ENCODE measurements at places on chromosomes 7 and 10. TPM values are rescaled to one million over a fixed set of nuclear protein-coding genes. Genes with fewer than 3 reads are reported as not detected.

OR13A1 gene
- 0.72 TPM for total RNA-seq

NUTM2E gene
- total RNA-seq = 1.4 TPM

KEL gene
- total RNA-seq = not detected

SPDYE18 gene
- total RNA-seq = not detected

WDR86 gene
- total RNA-seq = 34.7 TPM

C7orf57 gene
- 1.2 TPM for total RNA-seq

CRPPA gene
- 12.3 TPM for total RNA-seq

CTTNBP2 gene
- 6.3 TPM for total RNA-seq

NANOS1 gene
- total RNA-seq = 3.1 TPM

DNA sequence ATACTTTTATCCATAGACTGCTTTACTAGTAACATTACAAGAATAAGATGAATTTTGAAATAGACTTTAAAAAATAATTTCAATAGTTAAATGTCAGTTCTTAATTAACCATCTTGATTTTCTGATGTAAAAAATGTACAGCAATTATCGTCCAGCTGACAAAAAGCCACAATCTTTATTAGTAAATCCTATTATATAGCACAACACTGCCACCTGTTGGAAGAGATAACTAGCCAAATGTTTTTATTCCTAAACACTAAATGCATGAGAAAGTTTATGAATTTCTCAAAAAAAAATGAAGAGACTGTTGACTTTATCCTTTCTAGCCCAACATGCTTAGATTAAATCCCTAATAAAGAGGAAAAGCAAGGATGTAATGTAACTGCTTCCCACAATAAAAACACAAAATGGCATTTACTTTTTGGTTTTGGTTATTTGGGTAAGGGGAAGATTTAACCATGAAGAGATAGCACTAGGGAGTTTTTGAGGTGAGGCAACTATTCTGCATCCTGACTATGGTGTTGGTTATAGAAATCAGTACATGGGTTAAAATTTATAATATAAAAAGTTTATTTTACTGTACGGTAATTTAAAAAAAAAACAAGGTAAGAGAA is 8.0 kb downstream of the COA1 start:
- DNase-seq = peak; percentile 54

DNA sequence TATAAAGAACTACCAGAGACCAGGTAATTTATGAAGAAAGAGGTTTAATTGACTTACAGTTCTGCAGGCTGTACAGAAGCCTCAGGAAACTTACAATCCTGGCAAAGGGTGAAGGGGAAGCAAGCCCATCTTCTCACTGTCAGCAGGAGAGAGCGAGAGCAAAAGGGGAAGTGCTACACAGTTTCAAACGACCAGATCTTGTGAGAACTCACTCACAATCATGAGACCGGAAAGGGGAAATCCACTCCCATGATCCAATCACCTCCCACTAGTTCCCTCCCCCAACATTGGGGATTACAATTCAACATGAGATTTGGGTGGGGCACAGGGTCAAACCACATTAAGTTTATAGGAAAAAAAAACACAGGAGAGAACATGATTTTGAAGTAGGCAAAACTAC is 222.1 kb upstream of the SHH start:
- no peak for DNase-seq

- DNase-seq = no peak
Observed at GRCh38 chr10:124653811-124654651, 90.1 kb downstream of the FAM53B start.

GRCh38 chr7:146591976-146592375 is 475.4 kb downstream of the CNTNAP2 start:
- DNase-seq = no peak

DNA sequence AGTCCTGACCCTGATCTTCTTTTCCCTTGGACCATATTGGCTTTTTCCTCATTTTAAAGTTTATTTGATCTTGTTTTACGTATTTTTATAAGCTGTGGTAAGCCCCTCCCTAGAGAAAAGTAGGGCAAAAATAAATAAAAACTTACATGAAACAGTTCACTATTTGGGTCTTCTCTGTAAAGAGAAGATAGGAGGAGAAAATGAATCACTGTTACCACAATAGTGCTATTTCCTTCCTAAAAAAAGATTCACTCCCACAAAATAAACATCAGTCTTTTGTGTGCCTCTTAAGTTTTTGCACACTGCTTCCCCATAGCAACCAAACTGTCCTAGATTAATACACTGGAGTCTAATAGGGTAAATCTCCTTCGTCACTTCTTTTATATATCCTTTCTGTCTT is 1.4 kb upstream of the SVIL start:
- DNase-seq = peak; percentile 48

- DNase-seq = peak; percentile 91
Observed at GRCh38 chr7:151085691-151086620, at the start of gene AGAP3. Gene AGAP3, plus strand, starts transcription at chr7:151086475. Its CDS starts 267 bp downstream, at chr7:151086742.

DNA sequence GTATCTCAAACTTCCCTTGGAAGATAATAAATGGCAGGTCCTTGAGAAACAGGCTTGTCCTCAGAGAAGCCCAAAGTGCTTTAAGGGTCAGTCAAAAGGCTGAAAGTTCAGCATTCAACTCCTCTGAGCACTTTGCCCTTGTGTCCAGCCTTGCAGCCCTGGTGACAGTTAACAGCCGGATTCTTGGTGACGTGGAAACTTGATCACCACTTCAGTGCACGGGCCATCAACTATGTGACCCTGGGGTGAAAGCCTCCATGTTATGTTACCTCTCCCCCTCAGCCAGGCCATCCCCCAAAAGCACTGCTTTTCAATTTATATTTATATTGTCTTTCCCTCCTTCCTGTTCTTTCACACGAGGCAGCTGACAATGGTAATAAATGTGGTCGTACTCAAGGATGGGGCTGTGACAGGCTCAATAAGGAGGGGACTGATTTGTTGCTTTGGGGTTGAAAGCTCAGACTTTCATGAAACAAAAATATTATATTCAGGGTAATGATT is 164.0 kb upstream of the NRP1 start:
- DNase-seq = no peak

DNA sequence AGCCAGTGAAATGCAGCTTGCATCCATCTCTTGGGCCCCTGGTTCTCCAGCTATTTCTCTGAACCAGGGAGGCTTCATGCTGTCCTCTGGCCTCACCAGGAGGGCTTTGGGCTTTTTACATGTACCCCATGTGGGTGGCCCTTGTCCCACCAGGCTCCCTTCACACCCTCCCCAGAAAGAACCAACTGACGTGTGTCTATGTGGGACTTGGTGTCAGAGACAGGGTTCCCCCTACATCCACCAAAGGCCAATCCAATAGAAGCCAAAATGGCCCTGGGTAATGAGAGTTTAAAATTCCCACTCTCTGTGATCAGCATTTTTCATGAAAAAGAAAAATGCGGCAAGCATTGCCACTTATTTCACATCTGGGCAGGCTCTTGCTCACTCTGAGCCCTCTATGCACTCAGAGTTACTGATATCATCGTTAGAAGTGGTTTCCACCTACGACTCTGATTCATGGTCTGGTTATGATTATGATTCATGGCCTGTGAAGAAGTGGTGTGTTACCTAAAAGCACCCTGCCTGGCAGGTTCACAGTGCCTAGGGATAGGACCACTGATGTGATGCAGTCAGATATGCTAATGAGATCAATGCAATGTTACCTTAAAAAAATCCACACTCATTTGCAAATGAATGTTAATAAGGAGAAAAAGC is 133.5 kb downstream of the BUB3 start:
- DNase-seq = no peak

- peak; percentile 63 for DNase-seq
Observed at GRCh38 chr10:123614888-123615287, 51.3 kb upstream of the GPR26 start.

- DNase-seq = no peak
Observed at GRCh38 chr10:32927750-32928149, 30.3 kb downstream of the ITGB1 start.

GRCh38 chr7:33210958-33211357 is 81.6 kb downstream of the BBS9 start:
- DNase-seq = no peak

- no peak for DNase-seq
Observed at GRCh38 chr7:101108330-101108857, 18.5 kb upstream of the SERPINE1 start.

DNA sequence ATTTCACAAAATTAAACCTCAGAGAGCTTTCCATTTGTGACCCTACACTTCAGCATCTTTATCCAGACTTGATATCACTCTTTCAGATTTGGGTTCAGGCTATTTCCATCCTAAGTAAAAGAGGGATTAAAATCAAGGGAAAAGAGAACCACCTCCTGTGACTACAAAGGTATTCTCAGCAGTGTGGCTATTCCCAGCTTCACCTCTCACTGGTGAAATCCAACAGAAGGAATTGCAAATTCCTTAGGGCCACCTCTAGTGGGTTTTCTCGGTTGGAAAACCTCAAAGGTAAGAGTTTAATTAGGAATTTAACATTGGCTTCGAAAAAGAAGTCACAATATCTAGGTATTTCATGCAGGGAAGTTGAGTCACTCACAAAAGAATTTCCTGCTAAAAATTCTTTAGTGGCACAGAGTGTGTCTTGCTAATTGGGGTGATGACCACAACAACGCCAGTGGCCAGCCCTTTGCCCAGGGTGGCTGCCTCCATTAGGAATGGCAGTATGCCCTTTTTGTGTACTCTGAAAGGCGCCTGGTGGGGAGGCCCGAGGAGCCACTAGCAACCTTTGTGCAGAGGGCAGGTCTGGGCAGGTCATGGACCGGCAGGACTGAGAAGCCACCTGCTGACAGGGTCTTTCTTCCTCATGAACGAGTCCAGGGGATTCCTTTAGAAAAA is 52.2 kb downstream of the SEM1 start:
- DNase-seq = no peak

- DNase-seq = no peak
Observed at GRCh38 chr10:77253556-77254064, 384.0 kb downstream of the KCNMA1 start.

DNA sequence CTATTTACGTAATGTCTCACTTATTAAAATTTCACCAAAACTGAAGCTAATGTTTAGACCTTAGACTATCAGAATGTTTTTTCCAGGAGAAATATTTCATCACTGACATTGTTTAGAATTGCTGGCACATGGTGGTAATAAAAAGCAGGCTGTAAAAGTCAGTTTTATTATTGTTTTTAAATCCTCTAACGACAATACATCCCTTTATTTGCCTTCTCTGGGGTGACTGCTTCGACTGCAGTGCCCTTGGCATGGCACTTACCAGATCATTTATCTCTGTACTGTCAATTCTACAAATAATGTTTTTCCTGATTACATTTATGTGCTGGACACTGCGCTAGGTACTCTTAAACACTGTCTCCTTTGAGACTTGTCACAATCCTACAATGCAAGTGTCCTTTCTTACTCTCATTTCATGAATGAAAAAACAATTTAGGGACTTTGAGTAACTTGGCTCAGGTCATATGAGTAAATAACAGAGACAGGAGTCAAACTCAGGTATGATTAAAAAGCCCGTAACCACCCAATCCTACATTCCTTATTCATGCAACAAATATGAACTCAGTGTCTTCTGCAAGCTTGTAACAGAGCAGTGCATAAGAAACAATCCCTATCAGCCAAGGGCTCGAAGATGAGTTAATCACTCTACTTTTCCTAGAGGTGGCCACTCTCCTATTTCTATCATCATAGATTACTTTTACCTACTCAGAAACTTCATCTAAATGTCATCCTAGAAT is 5.6 kb upstream of the ING3 start:
- no peak for DNase-seq

- no peak for DNase-seq
Observed at GRCh38 chr10:131860806-131861440, 39.9 kb upstream of the PPP2R2D start.

DNA sequence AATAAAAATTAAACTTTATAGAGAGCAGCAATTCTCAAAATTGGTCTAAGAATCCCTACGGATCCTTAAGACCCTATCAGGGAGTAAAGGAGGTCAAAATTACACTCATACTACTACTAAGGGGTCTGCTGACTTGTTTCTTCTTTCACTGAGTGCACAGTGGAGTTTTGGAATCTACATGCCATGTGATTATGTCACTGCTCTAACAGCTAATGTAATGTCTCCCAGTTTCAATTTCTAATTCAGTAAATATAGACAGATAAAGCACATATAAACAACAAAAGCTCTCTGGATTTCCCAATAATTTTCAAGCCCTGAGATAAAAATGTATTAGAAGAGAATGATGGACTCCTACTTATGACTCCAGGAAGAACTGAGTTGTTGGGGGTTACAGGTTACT is 74.6 kb downstream of the WAPL start:
- DNase-seq = peak; percentile 3

DNA sequence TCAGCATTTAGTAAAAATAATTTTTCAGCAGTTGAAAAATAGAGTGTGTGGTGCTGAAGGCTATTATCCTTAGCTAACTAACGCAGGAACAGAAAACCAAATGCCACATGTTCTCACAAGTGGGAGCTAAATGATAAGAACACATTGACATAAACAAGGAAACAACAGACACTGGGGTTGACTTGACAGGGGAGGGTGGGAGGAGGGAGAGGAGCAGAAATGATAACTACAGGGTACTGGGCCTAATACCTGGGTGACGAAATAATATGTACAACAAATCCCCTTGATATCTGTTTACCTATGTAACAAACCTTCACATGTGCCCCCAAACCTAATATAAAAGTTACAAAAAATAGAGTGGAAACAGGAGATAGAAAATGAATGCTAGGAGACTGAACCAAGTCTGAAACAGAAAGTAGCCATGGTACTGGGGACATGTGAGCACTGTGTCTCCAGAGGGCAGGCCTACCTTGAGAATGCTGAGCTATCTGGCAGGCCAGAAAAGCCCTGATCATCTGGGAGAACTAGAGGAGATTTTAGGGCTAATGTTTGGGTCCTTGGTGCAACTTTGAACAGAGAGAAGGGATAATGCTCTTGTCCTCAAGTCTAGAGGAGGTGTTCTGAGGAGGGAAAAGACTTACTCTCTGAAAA is 4.7 kb upstream of the EFCAB10 start:
- DNase-seq = no peak

DNA sequence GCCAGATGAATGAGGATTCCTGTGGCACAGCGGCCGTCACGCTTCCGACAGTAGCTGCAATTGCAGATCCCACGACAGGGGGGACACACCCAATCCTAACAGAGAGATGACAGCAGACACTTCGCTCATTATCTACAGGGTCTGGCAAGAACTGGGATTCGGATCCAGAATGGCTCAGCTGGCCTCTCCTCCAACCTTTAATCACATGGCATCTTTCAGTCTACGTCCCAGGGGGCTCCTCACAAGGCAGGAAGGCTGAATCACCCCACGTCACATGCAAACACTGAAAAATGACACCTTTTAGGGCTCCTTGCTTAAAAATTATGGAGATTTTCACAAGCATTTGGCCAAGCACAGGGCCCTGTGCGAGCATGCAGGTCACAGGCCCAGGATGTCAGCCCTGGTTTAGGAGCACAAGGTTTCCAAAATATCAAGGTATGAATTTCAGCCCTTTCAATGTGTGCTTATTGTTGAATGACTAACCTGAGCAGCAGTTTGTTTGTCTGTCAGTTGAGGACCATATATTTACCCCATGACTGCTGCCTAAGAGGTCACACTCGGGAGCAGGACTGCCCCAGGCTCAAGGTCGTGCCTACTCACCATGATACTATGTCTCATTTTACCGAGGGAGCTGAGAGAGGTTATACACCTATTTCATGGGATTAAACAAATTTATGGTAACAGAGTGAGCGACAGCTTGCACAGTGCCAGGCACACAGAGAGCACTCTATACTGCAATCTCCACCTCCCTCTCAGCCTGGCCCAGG is 42.5 kb downstream of the CDCA7L start:
- DNase-seq = no peak
